Lung microvascular endothelial cell (primary cell): ENCODE measurements at places on chromosomes 12 and 14. TPM values are rescaled to one million over a fixed set of nuclear protein-coding genes. Genes with fewer than 3 reads are reported as not detected.

DYNLL1 gene
- 189 and 344 TPM in 2 replicates for total RNA-seq

P2RX2 gene
- not detected in 2 replicates for total RNA-seq

SLCO1B1 gene
- total RNA-seq, result not detected in 2 replicates

CD163 gene
- total RNA-seq, result under 0.01 TPM in 1 of 2 replicates, not detected in the other

PLA2G1B gene
- not detected in 2 replicates for total RNA-seq

RDH11 gene
- 67.3 and 96.2 TPM in 2 replicates for total RNA-seq

DAO gene
- total RNA-seq, result not detected in 2 replicates

BATF gene
- total RNA-seq, result 3.6 and 3.7 TPM in 2 replicates

- DNase-seq, result no peak
Measured at GRCh38 chr14:61965030-61965745, 203.0 kb downstream of the SNAPC1 start.

GRCh38 chr14:67636361-67636919, 16.7 kb downstream of the ARG2 start:
- DNase-seq, result peak; percentile 31

DNA sequence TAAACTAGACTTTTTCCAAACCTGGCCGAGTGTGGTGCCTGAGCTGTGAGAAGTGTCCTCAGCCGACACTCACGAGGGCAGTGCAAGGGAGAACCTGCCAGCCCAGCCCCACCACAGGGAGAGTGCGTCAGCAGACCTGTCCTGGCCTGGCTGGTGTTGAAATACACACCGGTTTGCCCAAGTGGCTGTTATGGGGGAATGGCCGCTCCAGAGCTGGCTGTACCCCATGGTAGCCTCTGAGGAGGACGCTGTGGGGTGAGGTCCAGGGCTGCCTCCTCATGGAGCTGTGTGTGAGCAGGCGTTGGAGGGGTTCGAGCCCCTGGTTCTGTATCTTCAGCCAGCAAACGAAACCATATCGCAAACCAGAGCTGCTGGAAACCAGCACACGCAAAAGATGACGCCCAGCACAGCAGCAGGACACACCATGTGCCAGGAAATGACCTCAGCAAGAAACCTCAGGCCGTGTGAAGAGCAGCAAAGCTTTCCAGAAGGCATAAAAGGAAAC, 9.4 kb downstream of the ANKRD9 start:
- peak; percentile 87 for DNase-seq

GRCh38 chr12:25249931-25250738, 594 bp downstream of the KRAS start:
- peak; percentile 71 for DNase-seq

DNA sequence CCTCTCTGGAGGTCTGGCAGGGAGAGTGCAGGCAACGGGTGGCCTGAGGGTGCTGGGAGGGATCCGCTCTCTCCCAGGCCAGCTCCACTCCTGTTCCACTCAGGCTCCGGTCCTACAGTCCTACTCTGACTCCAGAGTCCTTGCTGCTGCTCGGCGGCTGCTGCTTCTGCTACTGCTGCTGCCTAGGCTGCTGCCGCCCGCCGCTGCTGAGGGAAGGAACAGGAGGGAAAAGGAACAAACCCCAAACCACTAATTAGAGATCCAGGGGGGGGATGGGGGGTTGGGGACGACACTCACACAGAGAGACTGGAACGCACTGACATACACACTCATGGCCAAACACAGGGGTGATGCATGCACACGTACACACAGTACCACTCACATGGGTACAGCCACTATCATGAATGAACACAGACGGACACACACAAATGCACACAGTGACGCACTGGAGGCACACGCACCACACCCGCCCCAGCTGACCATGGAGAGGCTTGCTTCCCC, at the start of gene SP7:
Gene SP7 (minus strand): TSS at position 174 of the 501 bp plus-strand sequence. CDS start 708 bp downstream, outside the sequence.
- DNase-seq, result no peak

DNA sequence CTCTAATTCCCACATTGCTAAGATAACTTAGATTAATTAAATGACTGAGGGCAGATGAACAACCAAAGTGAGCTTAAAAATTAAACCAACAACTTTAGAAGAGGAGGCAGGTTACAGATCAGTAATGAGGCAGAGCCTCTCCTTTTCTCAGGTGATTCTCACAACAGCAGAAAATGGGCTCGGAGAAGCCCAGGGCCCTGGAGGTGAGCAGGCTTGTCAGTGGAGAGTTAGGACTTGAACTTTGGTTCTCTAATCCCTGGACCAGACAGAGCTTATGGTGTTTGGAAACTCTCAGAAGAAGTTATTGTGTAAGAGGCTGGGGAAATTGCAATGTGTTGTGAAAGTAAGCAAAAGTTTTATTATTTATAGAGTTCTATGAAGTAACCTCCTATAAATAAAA, 2.8 kb downstream of the TRHDE start:
- no peak for DNase-seq

DNA sequence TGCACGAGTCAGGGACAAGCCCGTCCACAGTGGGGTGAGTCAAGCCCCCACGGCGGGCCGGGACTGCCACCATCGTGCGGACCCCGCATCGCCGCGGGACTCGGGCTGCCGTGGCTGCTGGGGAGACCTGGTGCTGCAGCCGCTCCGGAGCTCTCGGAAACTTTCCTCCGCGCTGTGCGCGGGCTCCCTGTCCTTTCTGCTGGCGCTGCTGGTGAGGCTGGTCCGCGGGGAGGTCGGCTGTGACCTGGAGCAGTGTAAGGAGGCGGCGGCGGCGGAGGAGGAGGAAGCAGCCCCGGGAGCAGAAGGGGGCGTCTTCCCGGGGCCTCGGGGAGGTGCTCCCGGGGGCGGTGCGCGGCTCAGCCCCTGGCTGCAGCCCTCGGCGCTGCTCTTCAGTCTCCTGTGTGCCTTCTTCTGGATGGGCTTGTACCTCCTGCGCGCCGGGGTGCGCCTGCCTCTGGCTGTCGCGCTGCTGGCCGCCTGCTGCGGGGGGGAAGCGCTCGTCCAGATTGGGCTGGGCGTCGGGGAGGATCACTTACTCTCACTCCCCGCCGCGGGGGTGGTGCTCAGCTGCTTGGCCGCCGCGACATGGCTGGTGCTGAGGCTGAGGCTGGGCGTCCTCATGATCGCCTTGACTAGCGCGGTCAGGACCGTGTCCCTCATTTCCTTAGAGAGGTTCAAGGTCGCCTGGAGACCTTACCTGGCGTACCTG, 1.1 kb downstream of the PDE3A start:
- DNase-seq, result peak; percentile 80

DNA sequence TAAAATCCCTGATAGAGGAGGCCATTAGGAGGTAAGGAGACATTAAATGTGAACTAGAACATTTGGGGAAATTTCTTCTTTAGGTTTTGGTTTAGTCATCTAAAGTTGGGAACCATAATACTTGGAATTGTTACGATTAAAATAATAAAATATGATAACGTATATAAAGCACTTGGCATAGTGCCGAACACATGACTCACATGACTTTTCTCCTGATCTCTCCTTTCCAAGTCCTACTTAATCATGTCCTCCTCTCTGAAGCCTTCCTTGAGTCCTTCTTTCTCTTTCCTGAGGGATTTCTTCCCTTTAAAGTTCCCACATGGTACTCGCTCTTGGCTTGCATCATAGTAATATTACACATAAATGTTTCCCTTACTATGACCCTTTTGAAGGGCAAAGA, 20.0 kb downstream of the BEST3 start:
- no peak for DNase-seq

GRCh38 chr14:91753501-91754128, 21.7 kb upstream of the CATSPERB start:
- no peak for DNase-seq

- no peak for DNase-seq
Measured at GRCh38 chr14:30330445-30330844, 228.5 kb upstream of the G2E3 start.
